ENCODE measurements at places on chromosomes 1 and 21. TPM values are rescaled to one million over a fixed set of nuclear protein-coding genes. Genes with fewer than 3 reads are reported as not detected.

KRTAP10-3 gene
- not detected for total RNA-seq

ZNF670 gene
- 2.9 TPM for total RNA-seq

DNA sequence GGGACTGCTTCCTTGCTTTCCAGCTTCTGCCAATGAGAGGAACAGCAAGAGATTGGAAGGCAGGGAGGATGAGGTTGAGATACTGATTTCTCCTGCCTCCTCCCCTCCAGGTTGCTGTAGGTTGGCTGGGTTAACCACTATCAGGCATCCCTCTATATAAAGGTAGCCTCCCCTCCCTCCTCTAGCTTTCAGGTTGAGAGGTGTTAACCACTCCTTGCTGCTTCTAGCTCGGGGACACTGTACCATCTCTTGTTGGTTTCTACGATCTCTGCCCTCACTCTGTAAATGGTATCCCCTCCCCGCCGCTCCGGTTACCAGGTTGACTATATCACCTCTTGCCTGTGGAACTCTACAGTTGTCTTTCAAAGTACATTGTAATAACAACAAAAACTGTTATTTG, 16.7 kb downstream of the LPAR3 start:
- H3K36me3 ChIP-seq = peaks cover under 1% of the 10 kb centered on the region
- no peak overlapping the region for H3K4me3 ChIP-seq
- peaks cover 38% of the 10 kb centered on the region for H3K27me3 ChIP-seq
- peaks cover 12% of the 10 kb centered on the region for H3K4me1 ChIP-seq
- H3K27ac ChIP-seq = no peak overlapping the region

GRCh38 chr21:37553078-37553481, 186.5 kb downstream of the DYRK1A start:
- no peak overlapping the region for H3K27ac ChIP-seq
- no peaks in the 10 kb centered on the region for H3K36me3 ChIP-seq
- H3K4me1 ChIP-seq = peaks cover 3% of the 10 kb centered on the region
- no peak for DNase-seq
- H3K4me3 ChIP-seq = no peak overlapping the region

DNA sequence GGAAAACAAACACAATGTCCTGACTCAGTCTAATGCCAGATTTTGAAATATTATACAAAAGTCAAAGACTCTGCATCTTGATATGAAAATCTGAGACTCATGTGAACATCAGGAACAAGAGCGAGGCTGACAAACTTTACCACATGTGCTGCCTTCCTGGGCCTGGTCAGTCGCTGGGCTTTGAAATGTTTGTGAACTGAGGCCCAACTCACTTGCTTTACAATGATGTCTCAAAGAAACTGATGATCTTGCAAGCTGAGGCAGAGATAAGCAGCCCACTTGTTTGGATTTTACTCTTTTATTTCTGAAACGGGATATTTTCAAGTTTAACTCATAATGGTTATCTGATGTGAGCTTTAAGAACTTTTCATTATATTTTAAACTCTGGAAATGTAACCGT, 2.1 kb downstream of the BCAR3 start:
- H3K4me3 ChIP-seq = no peak overlapping the region
- H3K4me1 ChIP-seq = peaks cover 12% of the 10 kb centered on the region
- peaks cover 70% of the 10 kb centered on the region for H3K27me3 ChIP-seq

Measured in activated T-helper 1 cell treated with anti-CD3 and anti-CD28 coated beads, Interleukin-12 subunit alpha, Interleukin-12 subunit beta, Interleukin-2, Interleukin-4 antibody, amounts not matched to agents 30 ng/mL and 10 ng/mL and 1 ng/mL, durations not matched to agents 14 hours and 24 hours and 36 hours (primary cell).